Activated T-cell treated with anti-CD3 and anti-CD28 coated beads for 48 hours (primary cell): ENCODE measurements at places on chromosomes 13 and 19.

DNA sequence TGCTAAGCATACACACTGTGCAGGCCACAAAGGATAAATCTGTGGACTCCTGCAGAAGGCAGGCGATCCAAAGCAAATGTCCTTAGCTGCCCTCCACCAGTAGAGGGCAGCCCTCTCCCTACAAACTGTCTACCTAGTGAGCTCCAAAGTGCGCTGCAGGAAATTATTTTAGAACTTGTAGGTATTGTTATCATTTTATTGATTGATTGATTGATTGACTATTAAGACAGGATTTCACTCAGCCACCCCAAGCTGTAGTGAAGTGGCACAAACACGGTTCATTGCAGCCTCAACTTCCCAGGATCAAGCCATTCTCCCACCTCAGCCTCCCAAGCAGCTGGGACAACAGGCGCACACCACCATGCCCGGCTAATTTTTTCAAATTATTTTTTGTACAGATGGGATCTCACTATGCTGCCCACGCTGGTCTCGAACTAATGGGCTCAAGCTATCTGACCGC, 37.3 kb downstream of the RNF6 start:
- DNase-seq: peak; percentile 57

GRCh38 chr13:101611491-101612475, 159.3 kb downstream of the ITGBL1 start:
- DNase-seq: no peak

GRCh38 chr13:46992383-46992952, 95.6 kb upstream of the HTR2A start:
- no peak for DNase-seq

GRCh38 chr13:42215578-42216421, 56.2 kb upstream of the AKAP11 start:
- no peak for DNase-seq

GRCh38 chr19:49665036-49665350, 664 bp downstream of the IRF3 start:
- DNase-seq: no peak

GRCh38 chr19:11166281-11167142, 10.9 kb upstream of the SPC24 start:
- DNase-seq: no peak

- no peak for DNase-seq
Observed at GRCh38 chr13:68927387-68928026, 1180.1 kb upstream of the ATXN8OS start.

- DNase-seq: no peak
Observed at GRCh38 chr13:113036401-113036800, 67.4 kb downstream of the MCF2L start.

DNA sequence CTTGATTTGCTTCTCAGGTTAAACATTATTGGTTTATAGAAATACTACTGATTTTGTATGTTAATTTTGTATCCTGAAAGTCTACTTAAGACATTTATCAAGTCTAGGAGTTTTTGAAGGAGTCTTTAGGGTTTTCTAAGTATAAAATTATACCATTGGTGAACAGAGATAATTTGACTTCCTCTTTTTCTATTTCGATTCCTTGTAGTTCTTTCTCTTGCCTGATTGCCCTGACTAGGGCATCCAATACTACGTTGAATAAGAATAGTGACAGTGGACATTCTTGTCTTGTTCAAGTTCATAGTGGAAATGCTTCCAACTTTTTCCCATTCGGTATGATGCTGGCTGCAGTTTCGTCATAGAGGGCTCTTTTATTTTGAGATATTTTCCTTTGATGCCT, 807.5 kb upstream of the SLC10A2 start:
- no peak for DNase-seq

DNA sequence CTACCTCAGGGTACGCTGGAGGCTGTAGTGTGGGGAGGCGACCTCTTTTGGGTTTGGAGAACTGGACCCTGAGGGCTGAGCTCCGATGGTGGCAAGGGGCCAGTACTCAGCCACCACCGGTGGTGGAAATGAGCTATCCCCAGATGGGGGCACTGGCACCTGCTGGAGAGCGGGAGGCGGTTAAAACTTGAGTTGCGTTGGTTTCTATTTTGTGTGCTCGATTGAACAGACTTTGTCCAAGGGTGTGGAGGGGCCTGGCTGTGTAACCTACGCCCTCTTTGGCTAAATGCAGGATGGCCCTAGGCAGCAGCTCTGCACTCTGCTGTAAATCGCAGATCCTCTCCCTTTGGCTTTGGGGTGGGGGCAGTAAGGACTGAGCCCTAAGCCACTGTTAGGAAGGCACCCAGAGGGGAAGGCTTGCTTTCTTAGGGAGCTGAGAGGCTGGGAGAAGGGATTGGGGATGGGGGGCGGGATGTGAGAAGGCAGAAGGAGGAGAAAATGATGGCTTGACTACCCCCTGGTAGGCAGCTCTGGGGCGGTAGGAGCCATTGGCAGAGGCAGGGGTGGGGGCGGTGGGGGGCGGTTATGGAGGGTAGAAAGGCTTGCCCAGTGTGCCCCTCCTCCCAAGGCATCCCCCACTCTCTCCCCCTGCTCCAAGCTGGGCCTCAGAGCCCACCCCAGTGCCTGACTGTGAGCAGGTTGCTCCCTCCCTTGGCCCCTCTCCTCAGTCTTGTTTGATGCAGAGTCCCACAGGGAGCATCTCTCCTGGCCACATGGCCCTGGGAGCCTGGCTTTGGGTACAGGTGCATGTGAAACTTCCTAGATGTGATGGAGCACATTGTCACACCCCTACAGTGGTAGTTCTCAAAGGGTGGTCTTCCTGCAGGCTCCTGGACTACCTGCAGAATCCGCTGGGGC, 5.0 kb downstream of the VSTM2B start:
- DNase-seq: no peak

- no peak for DNase-seq
Observed at GRCh38 chr19:13053761-13054625, 48.7 kb downstream of the LYL1 start.

DNA sequence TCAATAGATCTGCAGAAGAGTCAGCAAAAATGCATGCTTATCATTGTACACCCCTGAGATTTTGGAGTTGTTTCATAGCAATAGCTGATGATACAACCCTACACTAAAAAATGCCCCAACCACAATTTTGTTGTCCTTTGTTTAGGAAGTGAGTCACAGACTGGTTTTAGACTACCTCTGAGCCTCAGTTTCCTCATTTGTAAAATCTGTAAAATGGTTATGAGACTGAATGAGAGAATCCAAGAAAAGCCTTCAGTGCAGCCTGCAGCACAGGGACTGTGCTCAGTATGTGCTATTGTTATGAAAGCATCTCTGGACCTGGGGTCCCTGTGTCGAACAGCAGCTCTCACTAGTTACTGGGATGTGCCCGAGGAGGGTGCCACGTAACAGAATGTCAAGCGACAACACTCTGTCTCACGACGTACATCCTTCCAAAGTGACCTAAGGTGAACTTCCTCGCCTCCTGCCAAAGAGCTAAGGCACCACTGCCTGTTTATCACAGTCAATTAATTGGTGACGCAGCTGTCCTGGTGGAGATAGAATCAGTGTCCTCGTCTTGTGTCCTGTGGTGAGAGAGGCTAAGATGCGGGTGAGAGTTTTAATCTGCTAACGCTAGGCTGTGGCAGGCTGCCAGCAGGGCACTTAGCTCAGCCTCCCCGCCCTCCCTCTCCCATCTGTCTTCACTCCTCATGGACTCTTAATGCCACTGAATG, 18.1 kb downstream of the DHRS12 start:
- no peak for DNase-seq

DNA sequence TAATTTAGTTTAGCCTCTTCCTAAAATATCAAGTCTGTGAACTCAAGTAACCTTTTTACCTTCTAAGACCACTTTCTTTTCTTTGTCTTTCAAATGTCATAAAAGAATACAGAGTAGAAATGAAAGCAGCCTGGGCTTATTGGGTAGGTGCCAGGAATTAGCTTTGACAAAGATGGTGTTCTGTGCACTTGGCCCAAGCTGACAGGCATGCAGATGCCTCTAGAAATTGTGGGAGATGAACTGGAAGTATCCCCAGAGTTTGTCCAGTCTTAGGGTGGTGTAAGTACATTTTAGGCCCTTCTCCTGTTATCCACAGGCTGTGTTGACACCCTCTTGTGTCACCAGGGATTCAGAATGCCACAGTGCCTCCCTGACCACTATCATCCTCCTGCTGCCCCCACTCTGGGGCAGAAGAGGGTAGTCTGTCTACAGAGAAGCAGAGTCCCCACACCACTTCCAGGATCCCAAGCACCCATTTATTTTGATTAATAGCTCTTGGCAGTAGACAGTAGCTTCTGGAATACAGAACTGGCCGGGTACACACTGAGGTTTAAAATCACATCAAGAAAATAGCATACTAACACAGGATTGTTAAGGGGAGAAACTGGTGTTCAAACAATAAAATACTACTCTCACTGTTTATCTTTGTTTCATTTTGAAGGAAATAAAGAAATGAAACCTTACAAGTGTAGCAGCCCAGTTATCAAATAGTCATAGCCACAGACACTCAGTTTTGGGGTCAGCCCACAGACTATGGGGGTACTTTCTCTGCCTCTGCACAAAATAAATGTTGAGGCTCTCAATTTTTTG, 343.2 kb downstream of the KCNRG start:
- no peak for DNase-seq

- no peak for DNase-seq
Observed at GRCh38 chr13:72025836-72026235, 158.8 kb upstream of the DACH1 start.

DNA sequence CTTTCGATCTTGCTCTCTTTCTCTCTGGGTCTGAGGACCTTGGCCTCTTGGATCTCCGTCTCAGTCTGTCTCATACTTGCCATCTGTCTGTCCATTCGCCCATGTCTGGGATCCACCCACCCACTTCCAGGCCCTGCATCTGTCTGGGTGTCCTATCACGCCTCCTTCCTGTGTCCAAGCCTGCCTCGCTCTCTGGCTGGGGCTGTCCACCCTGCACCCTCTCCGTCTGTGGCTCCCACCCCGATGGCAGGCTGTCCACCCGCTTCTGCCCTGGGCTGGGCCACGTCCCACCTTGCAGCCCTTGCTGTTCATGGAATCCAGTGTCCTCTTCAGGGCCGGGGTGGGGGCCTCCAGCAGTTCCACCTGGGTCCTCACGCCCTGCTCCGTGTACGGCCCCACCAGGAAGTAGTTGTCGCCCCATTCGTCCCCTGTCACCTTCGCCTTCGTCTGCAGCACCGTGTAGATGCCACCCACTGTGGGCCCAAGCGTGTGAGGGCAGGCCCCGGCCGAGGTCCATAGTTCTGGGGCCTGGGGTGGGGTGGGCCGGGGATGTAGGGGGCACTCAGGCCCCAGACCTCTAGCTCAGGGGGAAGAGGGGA, 2.0 kb downstream of the GYS1 start:
- no peak for DNase-seq

- DNase-seq: peak; percentile 83
Observed at GRCh38 chr19:49113762-49114629, at the start of gene LIN7B. TSS of gene LIN7B (plus strand) at chr19:49114370. CDS start at chr19:49114405, 35 bp downstream.

DNA sequence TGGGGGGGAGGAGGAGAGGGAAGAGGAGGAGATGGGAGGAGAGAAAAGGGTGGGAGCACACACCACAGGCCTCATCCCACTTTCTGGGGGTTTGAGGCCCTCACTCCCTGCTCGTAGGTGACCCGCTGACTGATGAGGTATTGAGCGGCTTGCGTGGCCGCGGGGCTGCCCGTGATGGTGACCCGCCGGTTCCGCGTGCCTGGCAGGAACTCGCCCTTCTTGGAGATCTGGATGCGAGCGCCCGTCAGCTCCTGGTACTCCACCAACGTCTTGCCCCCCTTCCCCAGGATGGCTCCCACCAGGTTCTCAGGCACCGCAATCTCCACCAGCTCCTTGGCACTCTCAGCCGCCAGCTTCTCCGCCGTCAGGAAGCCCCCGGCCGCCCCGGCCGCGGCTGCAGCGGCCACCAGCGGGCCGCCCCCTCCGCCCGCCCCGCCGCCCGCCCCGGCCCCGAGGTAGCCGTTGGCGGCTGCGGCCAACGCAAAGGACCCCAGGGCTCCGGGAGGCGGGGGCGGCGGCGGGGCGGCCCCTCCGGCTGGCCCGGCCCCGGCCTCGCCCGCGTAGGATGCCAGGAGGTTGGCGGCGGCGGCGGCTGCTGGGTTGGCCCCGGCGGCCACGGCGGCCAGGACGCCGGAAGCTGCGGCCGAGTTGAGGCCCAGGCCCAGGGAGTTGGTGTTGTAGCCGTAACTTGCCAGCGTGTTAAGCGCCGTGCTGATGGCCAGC, 25.4 kb upstream of the NANOS2 start:
- no peak for DNase-seq

- no peak for DNase-seq
Observed at GRCh38 chr13:54449922-54450321, 1421.3 kb downstream of the OLFM4 start.

GRCh38 chr13:29684441-29684840, 89.0 kb upstream of the SLC7A1 start:
- no peak for DNase-seq

- DNase-seq: no peak
Observed at GRCh38 chr19:10309423-10309822, at the start of gene ZGLP1. TSS of gene ZGLP1 (minus strand) at chr19:10309815.

- no peak for DNase-seq
Observed at GRCh38 chr19:13964776-13965175, 12.5 kb downstream of the DCAF15 start.

DNA sequence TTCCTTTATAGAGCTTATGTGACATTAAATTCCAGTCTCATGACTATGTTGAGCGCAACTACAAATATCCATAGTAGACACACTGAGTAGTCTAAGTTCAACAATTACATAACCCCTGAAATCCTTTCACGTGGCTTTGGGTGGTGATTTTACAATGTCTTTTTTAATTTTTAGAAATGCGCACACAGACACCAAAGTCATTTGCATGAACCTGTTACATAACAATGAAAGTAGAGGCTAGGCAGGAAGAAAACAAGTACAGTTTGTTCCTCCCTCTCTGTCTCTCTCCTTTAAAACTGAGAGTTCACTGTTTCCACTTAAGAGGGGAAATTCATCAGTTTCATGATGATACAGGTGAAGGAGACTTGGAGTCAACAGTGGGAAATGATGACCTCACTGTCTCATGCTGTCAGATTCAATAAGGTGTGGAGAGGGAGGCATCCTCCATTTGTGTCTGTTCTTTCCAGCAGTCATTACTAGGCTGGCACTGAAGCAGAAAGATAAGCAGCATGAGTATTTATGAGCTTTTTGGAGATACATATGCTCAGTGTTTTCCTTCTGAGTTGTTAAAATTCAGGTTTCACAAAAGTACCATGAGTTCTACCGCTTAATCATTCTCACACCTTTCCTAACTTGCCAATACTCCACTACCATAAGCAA, 201.8 kb downstream of the LHFPL6 start:
- no peak for DNase-seq

DNA sequence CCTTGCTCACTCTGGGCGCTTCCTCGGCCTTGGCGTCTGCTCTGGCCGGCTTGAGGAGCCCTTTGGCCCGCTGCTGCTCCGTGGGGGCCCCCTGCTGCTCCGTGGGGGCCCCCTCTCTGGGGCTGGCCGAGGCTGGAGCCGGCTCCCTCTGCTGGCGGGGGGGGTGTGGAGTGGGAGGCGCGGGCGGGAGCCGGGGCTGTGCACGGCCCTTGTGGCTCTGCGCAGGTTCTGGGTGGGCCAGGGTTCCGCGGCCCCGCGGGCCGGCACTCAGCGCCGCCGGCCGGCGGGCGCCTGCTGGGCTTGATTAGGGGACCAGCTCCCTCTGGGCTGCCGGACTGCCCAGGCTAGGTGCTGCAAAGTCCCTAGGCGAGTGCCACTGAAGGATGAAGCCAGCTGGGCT, 436.2 kb downstream of the SLITRK6 start:
- no peak for DNase-seq
